ENCODE measurements at places on chromosomes 4 and X. TPM values are rescaled to one million over a fixed set of nuclear protein-coding genes. Genes with fewer than 3 reads are reported as not detected.

GRCh38 chrX:154412468-154412867 lies 1.1 kb downstream of the TAFAZZIN start:
- DNase-seq: no peak

DNA sequence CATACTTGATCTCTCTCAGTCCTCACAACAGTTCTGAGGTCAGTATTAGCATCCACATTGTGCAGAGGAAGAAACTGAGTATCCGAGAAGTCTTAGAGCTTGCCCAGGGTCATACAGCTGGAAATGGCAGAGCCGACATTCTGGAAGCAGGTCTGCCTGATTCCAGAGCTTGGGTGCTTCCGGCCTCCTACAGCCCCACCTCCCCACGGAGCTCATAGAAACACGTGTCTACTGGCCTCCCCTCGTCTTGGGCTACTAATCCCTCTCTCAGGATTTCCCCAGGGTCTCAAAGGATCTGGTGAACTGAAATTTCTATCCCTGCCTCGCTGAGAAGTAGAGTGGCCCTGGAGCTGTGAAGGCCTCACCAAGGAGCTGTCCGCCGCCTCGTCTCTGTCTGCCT lies 12.0 kb upstream of the KDM5C start:
- DNase-seq: no peak

The CXCL10 gene
- total RNA-seq: 3.3 TPM

- DNase-seq: no peak
These were observed 22.6 kb downstream of the HOPX start for GRCh38 chr4:56658528-56658927.

DNA sequence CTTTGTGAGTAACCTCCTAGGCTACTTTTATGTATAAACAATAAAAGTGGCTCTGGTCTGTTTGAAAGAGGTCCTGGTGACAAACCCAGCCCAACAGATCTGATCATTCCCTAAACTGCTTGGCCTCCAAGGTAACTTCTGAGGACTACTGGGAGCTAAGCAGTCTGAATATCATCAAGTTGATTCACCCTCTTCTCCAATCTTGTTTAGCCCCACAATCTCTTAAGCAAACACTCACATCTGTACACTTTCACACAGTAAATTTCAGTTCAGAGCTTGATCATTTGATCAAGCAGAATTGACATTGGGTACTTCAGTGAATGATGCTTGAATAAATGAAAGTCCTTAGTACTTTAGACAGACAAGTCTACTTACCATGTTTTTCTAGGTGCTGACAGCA lies 74.7 kb downstream of the HCCS start:
- DNase-seq: no peak

The GUCY1A1 gene
- total RNA-seq: 76.0 TPM

The TMEM164 gene
- total RNA-seq: 84.6 TPM

GRCh38 chr4:183789657-183790056 lies 115.5 kb upstream of the STOX2 start:
- no peak for DNase-seq

- no peak for DNase-seq
These were observed 295.7 kb downstream of the GPAT3 start for GRCh38 chr4:83831588-83831987.

DNA sequence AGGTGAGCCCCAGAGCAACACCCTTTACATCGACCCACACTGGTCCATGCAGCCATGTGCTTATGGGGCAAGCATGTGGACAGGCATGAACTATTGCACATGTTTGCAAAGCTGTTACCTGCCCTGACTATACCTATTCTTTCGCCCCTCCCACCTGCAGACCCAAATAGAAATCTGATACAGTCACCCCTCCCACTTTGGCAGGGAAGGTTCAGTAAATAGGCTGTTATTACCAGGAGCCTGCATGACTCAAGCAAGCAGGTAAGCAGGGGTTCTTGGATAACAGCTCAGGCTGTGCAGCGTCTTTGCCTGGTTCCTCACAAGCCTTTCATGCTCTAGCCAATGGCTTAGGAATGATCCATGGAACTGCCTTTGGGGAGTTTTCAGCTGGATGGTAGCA lies 122.7 kb upstream of the DIPK2B start:
- DNase-seq: no peak

The GABRA4 gene
- total RNA-seq: not detected

DNA sequence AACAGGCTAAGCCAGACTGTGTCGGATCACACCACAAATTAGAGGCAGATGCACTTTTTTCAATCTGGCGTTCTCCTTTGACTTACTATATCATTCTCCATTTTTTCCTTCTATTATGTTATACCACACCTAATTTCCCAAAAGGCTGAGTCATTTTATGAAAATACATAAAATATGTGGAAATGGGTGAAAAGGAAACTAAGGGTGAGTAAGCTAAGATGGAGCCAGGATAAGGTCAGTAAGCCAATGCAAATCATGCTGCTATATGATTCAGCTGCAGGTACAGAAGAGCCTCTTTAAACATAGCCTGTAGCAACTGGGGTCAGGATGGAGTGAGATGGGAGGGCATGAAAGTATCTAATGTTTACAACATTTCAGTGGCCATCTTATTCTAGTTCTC lies 94.0 kb upstream of the TEX13A start:
- DNase-seq: no peak

- DNase-seq: no peak
These were observed 177.8 kb upstream of the C1QTNF7 start for GRCh38 chr4:15250021-15250441.

DNA sequence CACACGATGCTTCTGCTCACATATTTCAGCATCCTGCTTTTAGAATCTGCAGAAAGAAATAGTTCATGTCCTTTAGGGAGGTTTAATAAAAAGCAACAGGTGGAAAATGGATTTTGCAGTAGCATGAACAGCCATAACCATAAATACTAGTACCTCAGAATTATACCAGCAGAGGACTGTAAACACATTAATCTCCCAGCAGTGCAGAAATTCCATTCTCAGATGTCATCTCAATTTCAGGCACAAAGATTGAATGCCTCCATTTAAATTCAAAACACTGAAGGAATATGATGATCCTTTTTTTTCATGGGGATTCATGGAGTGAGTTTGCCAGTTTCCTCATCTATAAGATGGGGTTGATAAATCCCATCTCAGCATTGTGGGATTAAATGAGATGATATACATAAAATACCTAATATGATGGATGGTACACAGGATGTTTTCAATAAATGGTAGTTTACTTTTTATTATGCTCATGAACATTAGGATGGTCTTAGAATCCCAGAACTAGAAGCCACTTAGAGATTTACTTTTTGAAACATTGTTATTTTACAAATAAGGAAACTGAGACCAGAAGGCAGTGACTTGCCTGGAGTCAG lies 566 bp upstream of the LIMCH1 start:
- DNase-seq: no peak

- no peak for DNase-seq
These were observed 38.7 kb downstream of the SEC24B start for GRCh38 chr4:109472343-109472761.

The JCHAIN gene
- 99.1 TPM for total RNA-seq

The CXorf51B gene
- not detected for total RNA-seq

GRCh38 chr4:76758290-76758882 lies 139.6 kb downstream of the SOWAHB start:
- no peak for DNase-seq

DNA sequence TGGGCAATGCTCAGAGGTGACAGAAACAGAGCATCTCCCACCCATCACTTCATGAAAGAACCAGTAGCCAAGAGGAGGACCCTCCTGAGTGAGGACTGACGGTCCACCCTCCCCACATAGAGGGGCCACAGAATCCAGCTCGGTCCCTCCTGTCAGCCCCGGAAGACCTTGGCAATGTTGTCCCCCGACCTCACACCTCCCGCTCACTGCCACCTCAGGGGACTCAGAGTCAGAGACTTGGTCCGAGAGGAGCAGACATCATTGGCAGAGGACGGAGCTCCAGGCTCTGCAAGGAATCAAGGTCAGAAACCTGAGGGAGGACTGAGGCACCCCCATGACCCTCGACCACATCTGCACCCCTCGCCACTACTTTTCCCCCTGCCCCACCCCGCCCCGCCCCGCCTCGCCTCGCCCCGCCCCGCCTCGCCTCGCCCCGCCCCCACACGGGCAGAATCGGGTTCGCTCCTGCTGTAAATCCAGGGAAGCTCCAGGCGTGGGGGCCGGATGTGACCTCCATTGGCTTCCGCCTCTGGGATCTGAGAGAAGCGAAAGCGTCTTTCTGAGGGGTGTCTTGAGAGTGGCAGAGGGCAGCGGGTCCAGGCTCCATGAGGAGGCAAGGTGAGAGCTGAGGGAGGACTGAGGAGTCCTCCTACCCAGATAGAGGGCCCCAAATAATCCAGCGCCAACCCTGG lies at the start of gene MAGEA11:
Gene MAGEA11 (plus strand): TSS at position 516 of the 692 bp plus-strand sequence. CDS start 1,100 bp downstream, outside the sequence.
- no peak for DNase-seq

- DNase-seq: no peak
These were observed 79.8 kb upstream of the PPP1R2C start for GRCh38 chrX:42857766-42858165.

DNA sequence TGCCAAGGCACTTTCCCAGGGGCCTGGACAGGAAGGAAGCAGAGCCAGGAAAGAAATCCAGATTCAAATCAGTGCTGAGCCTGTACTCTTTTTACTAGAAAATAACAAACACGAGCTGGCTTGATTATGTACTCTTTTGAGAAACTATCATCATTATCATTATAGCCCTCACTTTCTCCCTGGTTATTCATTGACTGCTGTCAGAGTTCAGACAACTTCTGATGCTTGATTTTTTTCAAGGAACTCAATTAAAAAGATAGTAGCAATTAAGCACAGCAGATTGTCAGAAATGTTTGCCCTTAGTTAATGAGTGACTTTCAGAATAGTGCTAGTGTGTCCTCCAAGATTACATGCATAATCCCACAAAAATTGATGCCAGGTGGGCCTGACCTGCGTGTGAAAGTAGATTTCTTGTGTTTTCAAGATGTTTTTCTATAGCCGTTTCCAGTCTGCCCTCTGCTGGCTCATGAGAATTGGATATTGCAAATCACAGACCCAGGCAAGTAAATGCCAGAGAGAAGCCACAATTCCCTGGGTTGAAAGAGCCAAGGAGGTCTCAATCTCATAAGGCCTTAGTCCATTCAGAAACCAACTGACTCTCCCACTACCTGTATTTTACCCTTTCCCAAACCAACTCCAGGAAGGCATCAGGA lies 14.3 kb upstream of the PNPLA4 start:
- DNase-seq: no peak

DNA sequence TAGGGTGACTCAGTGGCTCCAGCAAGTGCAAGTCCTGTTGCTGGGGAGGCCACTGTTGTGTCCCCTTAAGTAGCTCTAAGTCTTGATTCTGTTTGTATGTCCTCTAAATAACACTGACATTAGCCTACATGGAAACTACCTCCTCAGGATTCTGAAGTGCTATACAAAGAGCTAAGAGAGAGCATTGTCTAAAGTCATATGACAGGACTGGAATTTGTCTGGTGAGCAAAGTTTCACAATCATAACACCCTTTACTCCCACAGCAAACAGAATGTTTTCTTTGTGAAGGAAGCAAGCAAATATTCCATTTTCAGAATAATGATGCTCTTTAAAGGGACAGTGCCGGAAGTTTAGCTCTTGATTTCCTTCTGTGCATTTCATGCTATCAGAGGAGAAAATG lies 23.4 kb upstream of the CT47A1 start:
- DNase-seq: no peak

- DNase-seq: no peak
These were observed 6.8 kb upstream of the RRAGB start for GRCh38 chrX:55710701-55711100.
